Activated T-cell treated with anti-CD3 and anti-CD28 coated beads, Interleukin-2, amount 50 U/mL, for 24 hours (primary cell): ENCODE measurements at places on chromosomes 11 and 22.
A peak's percentile ranks its signal among the peaks of the same experiment; 100 is the strongest.

GRCh38 chr11:33948494-33948893 lies 56.6 kb upstream of the LMO2 start:
- DNase-seq, result no peak

- no peak for DNase-seq
These were observed 326.6 kb downstream of the MN1 start for GRCh38 chr22:27474711-27475547.

- DNase-seq, result peak; percentile 85
These were observed 740 bp upstream of the TRMT2A start for GRCh38 chr22:20117633-20118299.

- DNase-seq, result no peak
These were observed 2.6 kb upstream of the VWCE start for GRCh38 chr11:61297746-61298145.

DNA sequence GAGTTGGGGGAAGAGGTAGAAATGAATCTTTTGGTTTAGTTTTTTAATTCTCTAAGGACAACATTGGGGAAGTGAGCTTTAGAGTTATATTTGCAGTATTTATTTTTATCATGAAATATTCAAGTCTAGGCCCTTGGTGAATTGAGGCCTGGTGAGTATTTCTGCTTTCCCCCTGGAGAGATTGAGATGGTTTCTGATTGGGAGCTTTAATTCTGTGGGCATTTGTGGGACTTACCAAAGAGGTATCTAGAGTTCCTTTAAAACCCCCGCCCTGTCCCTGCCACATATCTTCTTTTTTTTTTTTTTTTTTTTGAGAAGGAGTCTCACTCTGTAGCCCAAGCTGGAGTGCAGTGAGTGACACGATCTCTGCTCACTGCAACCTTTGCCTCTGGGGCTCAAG lies 9.6 kb downstream of the ACO2 start:
- no peak for DNase-seq

GRCh38 chr11:9765320-9766101 lies 101.6 kb downstream of the SWAP70 start:
- no peak for DNase-seq

GRCh38 chr11:34245041-34245440 lies 112.8 kb downstream of the ABTB2 start:
- DNase-seq, result no peak

- DNase-seq, result no peak
These were observed 51.6 kb downstream of the DHCR7 start for GRCh38 chr11:71396548-71397123.

GRCh38 chr11:10751581-10751940 lies 515 bp downstream of the CTR9 start:
- DNase-seq, result no peak

- DNase-seq, result no peak
These were observed 814.3 kb downstream of the METTL15 start for GRCh38 chr11:28922386-28922981.

DNA sequence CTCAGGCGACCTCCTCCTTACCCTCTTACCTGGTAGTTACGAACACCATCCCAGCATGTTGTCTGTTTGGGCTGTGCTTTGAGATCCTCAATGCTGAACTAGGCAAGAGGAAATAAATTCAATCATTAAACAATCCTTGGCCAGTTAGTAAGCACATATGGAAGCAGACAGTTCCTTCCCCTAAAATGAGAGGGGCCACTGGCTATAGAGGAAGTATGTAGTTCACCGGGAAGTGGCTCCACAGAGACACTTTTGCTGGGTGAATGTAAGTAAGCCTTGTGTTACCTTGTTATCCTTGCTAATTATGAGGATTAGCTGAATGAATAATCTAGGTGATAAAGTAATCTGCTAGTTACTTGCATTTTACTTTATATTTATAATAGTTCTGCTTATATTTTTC lies 2.9 kb downstream of the THYN1 start:
- DNase-seq, result no peak

DNA sequence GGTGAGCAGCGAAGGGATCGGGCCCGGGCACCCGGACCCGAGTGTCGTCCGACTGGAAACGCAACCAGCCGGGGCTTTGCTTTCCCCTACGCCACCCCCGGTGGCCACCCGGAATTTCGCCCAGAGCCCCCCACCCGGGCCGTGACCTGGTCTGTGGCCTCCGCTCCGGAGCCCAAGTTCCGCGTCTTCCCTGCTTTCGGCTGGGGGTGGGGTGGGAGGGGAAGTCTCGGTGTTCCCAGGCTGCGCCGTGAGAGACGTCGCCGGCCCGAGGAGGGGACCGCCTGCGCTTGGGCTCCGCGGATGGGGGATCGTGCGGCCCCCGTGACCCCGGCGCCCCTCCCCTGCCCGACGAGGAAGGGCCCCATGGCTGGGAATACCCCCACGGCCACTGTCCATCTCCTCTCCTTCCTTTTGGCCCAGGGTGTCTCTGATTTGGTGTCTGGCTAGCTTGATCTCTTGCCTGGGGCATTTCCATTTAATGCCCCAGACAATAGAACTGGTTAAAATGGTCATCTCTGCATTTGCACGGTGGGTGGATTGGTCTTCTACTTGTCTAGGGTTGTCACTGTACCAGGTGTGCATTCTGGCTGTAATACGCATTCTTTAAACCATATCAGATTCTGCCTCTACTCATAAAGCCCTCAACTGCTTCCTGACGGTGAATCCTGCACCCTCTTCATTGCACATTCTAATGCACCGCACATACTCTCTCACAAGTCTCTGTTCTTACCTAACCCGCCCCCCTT lies 789 bp downstream of the SIK2 start:
- no peak for DNase-seq

DNA sequence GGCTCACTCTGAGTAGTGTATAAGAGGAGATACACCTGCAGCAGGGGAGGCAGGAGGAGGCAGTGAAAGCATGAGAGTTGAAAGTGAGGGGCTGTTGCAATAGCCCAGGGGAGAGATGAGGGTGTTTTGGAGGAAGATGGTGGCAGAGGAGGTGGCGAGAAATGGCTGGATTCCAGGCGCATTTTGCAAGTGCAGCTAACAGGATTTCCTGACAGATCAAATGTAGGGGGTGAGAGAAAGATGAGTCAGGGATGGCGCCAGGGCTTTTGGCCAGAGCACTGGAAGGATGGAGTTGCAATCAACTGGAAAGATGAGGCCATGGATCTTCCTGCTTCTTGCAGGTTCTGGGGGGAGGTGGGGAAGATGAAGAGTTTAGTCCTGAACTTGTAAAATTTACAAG lies 16.8 kb upstream of the TSPAN18 start:
- no peak for DNase-seq

- no peak for DNase-seq
These were observed 116.0 kb upstream of the DDI1 start for GRCh38 chr11:103920449-103920848.

DNA sequence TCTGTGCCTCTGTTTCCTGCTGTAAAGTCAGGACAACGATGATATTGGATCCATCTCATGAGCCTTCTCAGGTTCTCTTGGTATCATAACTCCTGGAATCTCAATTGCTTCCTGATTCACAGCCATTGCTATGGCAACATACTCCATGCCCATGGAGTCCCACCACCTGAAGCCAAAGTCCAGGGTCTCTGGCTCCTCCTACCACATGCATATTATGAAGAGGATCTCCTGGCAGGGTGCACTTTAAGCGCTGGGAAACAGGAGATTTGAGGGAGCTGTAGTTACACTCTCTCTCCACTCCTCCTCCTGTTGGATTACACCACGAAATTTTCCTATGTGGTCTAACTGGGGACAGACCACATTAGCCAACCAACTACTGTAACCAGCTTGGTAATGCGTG lies 130.9 kb upstream of the SEZ6L start:
- no peak for DNase-seq

- no peak for DNase-seq
These were observed 80.5 kb upstream of the GRK3 start for GRCh38 chr22:25483931-25484330.

DNA sequence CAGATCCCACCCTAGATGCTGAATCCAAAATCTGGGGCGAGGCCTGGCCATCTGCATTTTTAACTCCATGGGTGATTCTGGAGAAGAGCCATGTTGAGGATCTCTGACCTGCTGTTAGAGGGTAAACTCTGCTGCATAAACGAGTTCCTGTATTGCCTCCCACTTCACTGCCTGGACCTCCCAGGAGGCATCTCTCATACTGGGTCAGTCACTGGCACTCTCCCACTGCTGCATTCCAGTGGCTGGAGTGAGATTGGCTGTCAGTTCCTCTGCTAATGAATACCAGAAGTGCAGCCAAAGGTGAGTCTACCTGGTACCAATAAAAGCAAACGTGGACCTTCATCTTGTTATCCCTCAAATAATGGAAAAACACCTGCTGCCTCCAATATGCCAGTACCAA lies 10.3 kb downstream of the POLDIP3 start:
- DNase-seq, result no peak

- no peak for DNase-seq
These were observed 3.7 kb upstream of the OR5AR1 start for GRCh38 chr11:56659755-56660154.

DNA sequence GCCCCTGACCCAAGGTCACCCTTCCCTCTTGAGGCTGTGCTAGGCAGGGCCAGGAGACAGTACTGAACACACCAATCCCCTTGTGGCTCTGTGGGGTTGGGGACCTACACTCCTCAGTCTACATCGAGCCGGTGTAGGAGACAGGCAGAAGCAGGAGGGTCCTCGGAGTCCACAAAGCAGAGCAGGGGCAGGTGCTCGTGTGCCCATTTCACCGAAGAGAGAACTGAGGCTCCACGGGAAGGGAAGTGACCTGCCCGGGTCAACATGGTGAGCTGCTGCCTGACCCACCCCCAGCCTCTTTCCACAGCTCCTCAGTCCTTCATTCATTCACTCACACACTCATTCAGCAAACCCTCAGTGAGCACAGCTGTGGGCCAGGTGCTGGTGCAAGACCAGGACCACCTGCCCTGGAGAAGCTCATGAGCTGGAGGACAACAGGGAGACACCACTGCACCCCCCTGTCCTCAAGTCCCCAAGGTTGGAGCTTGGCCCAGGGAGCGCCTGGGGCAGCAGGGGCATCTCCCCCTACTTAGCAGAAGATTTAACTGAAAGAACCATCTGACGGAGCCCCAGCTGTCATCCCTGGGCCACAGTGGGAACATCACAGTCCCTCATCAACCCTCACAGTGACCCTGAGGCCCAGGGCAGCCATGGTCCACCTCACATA lies 127.3 kb downstream of the MED15 start:
- no peak for DNase-seq

GRCh38 chr11:101577461-101577860 lies 6.3 kb downstream of the TRPC6 start:
- no peak for DNase-seq

DNA sequence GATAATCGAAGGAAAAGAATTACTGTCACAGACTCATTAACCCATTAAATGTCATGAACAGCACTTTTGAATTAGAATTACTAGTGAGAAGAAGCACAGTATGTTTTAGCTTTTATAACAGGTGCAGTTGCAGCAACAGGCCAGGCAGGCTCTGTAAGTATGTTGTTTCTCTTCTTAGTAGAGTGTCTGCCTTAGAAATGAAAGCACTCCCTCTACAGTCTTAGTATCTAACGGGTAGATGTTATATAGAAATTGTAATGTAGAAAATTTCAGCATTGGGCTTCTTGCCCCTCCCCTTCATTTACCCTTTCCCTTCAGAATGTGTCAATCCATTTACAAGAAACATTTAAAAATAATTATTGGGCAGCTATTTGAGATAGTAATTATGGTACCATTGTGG lies 87.4 kb downstream of the HIPK3 start:
- no peak for DNase-seq

DNA sequence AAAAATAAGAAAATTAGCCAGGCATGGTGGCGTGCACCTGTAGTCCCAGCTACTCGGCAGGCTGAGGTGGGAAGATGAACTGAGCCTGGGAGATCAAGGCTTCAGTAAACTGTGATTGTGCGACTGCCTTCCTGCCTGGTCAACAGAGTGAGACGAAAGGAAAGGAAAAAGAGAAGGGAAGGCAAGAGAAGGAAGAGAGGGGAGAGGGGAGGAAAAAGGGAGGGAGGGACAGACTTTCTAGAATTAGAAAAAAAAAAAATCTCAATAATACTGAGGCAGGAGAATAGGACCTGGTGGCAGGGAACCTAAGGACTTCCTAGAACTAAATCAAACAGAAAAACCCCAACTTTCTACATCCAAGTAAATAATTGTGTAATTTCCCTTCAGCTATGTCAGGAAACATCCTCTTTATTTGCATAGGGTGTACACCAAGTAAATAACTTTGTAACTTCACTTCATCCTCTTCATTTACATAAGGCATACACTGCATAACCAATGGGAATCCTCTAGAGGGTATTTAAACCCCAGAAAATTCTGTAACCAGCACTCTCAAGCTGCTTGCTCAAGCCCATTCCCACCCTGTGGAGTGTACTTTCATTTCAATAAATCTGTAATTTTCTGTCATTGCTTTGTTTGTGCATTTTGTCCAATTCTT lies 8.7 kb downstream of the SBF2 start:
- no peak for DNase-seq

DNA sequence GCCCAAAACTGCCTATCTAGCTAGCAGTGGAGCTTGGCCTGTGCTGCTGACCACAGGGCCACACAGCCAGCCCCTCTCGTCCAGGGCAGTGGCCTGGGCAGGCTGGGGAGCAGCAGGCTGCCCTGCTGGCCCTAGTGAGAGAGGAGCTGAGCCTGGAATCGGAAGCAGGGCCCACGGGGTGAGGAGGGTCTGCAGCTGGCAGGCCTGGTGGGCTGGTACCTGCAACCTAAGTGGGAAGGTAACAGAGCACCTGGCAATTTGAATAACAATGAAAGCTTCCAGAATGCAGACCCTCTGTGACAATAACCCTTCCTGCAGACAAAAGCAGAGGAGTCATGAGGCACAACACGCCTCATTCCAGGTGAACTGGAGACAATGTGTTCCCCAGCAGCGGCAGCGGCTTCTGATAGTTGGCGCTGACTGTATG lies 31.8 kb upstream of the RFPL3 start:
- no peak for DNase-seq

DNA sequence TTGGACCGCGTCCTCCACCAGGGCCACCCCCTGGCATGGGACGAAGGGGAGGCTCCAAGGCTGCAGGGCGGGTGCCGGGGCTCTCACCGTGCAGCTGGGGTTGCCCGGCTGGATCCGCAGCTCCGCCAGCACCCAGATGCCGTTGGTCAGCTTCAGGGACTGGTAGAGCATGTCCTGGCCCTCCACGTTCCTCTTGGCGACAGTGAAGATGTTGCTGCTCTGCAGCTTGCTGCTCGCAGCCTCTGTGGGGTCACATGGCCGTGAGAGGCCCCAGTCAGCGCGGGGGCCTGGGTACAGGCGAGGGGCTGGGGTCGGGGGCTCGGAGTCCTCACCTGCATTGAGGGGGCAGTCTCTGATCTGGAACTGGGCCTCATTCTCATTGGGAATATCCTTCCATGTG lies 14.8 kb upstream of the RASL10A start:
- no peak for DNase-seq

GRCh38 chr11:35065566-35065965 lies 73.4 kb upstream of the CD44 start:
- DNase-seq, result no peak

DNA sequence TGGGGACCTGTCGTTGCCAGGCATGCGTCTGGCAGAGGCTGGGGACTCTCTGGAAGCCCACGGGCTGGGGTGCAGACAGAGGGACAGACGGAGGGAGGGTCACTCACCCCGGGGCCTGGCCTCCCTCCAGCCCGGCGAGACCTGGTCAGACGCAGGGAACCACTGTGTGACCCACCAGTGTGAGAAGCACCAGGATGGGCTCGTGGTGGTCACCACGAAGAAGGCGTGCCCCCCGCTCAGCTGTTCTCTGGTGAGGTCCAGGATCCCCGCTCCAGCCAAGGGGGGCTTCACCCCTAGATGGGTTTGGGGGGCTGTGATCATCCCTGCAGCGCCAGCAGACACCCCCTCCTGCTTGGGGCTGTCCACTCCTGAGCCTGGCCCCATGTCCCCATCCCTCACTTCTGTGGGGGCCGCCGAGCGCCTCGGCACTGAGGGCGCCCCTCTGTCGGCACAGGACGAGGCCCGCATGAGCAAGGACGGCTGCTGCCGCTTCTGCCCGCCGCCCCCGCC lies 23.6 kb upstream of the MUC5B start:
- no peak for DNase-seq
